GM13976 (cell line): ENCODE measurements at places on chromosomes 13 and 19.

GRCh38 chr13:111955412-111956065, 111.4 kb upstream of the SOX1 start:
- DNase-seq, result no peak

DNA sequence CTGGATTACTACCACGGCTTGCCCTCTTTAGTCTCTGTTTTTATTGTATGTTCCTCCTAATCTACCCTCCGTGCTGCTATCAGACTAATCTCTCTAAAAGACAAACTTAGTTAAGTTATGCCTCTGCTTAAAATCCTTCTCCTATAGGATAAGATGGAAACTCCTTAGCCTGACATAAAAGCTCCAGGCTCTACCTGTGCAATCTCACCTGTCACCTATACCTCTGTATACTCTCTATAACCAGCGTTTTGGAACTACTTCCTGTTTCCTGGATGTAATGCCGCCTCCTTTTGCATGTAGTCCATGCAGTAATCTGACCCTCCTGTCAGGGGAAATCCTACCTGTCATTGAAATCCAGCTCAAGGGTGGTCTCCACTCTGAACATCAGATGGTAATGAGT, 41.2 kb downstream of the OLFM4 start:
- DNase-seq, result no peak

DNA sequence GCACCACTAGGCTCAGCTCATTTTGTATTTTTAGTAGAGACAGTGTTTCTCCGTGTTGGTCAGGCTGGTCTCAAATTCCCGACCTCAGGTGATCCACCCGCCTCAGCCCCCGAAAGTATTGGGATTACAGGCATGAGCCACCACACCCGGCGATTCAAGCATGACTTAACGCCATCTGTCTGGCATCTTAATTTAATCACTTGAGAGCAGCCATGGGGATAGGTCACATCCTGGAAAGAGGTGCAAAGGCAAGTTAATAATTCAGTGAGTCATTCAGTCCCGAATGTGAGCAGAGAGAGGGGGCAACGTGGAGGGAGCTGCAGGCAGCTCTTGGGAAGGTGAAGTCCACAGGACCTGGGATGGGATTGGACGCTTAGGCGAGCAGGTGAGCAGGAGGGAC, 31.7 kb upstream of the USP29 start:
- DNase-seq, result no peak

DNA sequence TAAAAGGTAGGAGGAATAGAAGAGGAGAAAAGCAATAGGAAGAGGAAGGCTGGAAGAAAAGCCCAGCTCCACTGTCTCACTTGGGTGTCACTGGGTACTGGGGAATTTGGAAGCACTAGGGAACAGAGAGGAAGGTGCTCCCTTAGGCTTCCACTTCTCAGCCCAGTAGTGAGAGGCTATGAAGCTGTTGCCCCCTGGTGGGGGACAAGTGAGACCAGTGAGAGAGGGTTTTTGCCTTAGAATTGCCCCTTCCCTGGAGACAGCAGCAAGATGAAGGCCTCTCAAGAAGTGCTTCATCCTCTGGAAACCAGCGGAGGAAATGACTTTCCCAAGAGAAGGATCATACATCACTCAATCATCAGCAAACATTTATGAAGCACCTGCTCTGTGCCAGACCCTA, 4.7 kb upstream of the ZNF606 start:
- DNase-seq, result no peak

DNA sequence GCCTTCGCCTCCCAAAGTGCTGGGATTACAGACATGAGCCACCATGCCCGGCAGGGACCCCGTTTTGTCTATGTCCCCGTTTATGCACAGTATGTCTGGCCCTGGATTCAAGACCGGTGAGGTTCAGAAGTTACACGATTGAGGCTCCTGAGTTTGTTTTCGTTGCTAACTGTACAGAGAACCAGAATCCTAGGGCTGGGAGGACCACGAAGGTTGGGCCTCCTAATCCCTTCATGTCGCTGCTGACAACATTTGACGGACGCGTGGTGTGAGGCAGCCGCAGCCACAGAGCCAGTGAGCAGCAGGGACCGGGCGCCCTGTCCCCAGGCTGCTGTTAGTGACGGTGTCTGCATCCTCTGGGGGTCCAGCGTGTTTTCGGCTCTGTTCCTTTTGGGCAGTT, 91.4 kb downstream of the ATP11A start:
- peak; percentile 22 for DNase-seq

DNA sequence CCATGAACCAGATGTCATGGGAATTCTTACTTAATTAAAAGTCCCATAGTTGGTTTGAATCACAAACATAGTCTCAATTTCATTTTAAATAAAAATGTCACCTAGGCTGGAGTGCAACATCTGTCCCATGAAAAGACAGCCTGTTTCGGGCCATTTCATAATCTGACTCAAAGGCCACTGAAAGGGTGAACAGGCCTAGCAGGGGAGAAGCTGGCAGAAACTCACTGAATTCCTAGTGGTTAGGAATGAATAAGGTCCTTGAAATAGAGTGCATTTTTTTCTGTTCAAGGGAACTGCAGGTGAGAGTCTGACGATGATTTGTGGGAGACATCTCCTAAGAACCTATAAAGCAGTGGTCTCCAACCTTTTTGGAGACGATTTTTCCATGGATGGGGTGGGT, 44.0 kb upstream of the PCCA start:
- no peak for DNase-seq

GRCh38 chr13:104954210-104954609, 1581.3 kb downstream of the EFNB2 start:
- no peak for DNase-seq

- no peak for DNase-seq
Measured at GRCh38 chr13:114016321-114017027, 42.6 kb upstream of the C13orf46 start.

DNA sequence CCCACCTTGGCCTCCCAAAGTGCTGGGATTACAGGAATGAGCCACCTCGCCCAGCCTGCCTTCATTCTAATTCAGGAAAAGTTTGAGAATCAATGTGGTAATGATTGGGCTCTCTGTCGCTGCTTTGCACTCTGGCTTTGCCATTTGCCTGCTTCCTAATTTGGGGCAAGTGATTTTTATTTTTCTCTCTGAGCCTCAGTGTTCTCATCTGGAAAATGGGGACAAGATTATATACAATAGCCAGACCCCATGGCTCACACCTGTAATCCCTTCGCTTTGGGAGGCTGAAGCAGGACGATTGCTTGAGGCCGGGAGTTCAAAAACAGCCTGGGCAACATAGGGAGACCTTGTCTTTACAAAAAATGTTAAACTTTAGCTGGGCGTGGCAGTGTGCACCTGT, 3.8 kb downstream of the RYR1 start:
- DNase-seq, result no peak

DNA sequence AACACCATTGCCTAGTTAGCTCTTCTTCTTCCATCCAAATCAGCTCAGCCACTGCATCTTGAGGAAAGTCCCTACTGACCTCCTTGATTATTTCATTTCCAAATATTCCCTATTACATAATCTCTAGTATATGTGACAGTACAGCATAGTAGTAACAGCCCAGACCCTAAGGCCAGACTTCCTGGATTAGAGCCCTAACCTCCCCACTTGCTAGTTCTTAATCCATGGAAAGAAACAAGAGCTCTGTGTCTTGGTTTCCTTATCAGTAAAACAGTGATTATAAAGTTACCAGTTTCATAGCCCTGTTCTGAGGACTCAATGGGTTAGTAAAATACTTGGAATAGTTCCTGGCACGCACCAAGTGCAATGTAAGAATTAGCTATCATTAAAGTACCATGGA, 153.0 kb downstream of the RAP2A start:
- DNase-seq, result no peak

DNA sequence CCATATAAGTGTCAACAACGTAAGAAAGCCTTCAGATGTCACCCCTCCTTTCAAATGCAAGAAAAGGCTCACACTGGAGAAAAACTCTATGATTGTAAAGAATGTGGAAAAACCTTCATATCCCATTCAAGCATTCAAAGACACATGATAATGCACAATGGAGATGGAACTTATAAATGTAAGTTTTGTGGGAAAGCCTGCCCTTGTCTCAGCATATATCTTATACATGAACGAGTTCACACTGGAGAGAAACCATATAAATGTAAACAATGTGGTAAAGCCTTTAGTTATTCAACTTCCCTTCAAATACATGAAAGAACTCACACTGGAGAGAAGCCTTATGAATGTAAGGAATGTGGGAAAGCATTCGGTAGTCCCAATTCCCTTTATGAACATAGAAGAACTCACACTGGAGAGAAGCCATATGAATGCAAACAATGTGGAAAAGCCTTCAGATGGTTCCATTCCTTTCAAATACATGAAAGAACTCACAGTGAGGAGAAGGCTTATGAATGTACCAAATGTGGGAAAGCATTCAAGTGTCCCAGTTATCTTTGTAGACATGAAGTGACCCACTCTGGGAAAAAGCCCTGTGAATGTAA, 11.1 kb downstream of the ZNF844 start:
- DNase-seq, result no peak

DNA sequence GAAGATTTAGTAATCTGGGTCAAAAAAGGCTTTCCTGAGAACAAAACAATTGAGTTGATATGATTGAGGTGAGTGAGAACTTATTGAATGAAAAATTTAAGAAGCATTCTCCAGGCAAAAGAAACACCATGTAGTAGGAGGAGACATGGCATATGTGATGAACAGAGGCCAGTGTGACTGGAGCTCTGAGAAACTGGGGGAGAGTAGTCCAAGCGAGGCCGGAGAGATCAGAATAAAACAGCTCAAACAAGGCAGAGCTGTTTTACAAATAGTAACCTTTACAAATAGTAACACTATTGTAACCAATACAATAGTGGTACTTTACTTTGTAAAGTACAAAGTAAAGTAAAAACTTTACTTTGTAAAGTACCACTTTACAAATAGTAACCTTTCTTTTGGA, 1159.1 kb downstream of the PCDH9 start:
- no peak for DNase-seq

DNA sequence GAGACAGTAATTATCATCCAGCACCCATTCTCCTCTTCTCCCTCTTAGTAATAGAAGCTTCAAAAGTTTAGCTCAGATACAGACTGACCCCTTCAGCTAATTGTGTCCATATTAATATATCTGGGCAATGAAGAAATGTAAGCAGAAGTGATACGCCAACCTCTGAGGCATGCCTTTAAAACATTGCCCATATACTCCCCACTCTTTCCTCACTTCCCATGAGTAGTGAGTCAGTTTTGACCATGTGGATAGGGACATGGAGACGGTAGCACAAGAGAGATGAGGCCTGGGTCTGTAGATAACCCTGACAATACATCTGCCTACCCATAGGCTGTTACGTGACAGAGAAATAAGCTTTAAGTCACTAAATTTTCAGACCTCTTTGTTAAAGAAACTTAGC, 147.6 kb downstream of the KCTD12 start:
- DNase-seq, result no peak
